Activated CD4-positive, alpha-beta T cell treated with anti-CD3 and anti-CD28 coated beads, Interleukin-2, Interleukin-4, amounts not matched to agents 100 ng/mL and 50 ng/mL, durations not matched to agents 16 hours and 8 hours (primary cell): ENCODE measurements at places on chromosomes 5 and 9.

- peak; percentile 90 for DNase-seq
These were observed 1.7 kb downstream of the FYB1 start for GRCh38 chr5:39217365-39218281.

DNA sequence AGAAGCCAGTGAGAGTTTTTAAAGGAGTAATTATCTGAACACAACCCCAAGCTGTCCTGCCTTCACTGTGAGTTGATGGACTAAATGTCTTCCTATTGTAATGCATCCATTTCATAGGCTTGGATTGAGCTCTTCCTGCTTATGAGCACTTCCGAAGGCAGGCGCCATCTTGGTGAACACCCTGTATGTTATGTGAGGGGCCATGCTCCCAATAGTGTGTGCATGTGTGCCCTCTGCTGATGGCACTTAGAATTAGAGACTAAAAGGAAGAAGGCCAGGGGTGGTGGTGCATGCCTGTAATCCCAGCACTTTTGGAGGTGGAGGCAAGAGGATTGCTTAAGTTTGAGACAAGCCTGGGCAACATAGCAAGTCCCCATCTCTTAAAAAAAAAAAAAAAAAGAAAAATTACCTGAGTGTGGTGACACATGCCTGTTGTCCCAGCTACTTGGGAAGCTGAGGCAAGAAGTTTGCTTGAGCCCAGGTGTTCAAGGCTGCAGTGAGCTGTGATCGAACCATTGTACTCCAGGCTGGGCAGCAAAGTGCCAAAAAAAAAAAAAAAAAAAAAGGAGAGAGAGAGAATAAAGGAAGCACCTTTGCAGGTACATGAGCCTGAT lies 65.0 kb downstream of the C9orf152 start:
- no peak for DNase-seq

- no peak for DNase-seq
These were observed 1.5 kb downstream of the ASS1 start for GRCh38 chr9:130446101-130446861.

DNA sequence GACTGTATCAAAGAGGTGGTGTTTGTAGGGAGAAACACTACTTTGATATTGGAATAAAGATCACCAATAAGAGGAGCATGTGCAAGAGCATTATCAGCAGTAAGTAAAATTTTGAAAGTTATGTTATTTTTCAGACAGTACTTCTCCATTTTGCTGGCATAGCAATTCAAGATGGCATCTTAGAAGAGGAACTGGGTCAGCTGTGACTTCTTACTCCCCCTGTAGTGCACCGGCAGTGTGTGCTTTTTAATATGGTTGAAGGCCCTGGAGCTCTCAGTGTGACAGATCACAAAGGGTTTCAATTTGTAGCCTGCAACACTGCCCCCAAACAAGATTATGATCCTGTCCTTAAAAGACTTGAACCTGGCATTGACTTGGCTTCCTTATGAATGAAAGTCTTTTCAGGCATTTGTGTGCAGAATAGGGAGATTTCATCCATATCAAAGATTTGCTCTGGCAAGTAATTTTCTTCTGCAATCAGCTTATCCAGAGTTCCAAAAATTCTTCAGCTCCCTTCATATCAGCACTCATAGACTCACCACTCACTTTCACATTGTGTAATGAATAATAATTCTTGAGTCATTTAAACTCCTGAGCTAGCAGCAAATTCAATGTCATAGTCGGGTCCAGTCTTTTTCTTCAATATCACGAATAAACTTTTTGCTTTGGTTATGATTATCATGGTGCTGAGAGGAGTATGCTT lies 105.7 kb upstream of the MAMDC2 start:
- no peak for DNase-seq

GRCh38 chr5:122967625-122968024 lies 68.9 kb downstream of the PPIC start:
- no peak for DNase-seq

DNA sequence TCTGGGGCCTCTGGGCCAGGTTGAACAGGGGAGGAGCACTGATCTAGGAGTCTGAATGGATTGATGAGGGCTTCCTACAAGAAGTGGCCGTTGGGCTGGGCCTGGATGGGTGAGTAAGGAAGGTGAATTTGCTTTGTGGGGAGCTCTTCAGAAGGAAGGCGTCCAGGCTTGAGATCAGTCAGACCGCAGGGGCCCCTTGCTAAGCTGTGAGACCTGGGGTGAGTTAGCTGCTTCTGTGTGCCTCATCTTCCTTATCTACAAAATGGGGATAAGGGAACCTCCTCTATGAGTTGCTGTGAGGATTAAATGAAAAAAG lies 1.1 kb upstream of the SYNPO start:
- no peak for DNase-seq

GRCh38 chr9:91082731-91083130 lies 279.0 kb downstream of the AUH start:
- no peak for DNase-seq

- no peak for DNase-seq
These were observed 365.2 kb downstream of the PDE4D start for GRCh38 chr5:59528202-59528862.

DNA sequence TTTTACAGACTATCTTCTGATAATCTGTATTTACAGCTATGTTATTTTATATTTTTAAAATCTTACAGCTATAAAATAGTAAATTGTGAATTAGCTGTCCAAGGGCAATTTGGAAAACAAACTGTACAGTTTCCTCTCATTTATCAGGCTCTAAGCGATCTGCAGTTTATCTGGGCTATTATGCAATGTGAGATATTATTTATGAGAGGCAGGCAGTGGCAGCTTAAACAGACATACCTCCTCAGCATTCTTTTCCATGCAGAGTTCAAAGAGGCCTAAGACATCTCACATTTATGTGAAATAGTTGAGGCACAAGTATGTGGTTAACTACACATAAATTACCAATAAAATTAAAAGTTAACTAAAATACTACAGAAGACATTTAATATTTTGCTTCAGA lies 10.2 kb downstream of the NIPSNAP3B start:
- DNase-seq = no peak

DNA sequence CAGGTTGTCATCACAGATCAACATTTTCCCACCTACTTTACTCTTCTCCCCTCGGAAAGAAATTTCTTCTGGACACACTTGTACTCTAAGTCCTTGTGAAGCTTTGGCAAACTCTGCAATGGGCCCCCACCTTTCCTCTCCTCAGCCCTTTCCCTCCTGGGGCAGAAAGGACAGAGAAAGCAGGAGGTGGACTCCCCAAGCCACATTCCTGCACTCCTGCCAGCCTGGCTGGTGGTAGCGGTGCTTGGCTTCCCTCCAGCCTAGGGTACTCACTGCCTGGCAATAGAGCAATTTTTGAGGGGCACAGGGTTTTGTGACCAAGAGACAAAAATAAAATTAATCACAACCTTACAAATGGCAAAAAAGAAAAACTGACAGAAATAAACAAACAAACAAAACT lies 451.4 kb downstream of the ZSWIM6 start:
- DNase-seq = no peak

GRCh38 chr9:133770076-133770777 lies 32.1 kb upstream of the SARDH start:
- no peak for DNase-seq

DNA sequence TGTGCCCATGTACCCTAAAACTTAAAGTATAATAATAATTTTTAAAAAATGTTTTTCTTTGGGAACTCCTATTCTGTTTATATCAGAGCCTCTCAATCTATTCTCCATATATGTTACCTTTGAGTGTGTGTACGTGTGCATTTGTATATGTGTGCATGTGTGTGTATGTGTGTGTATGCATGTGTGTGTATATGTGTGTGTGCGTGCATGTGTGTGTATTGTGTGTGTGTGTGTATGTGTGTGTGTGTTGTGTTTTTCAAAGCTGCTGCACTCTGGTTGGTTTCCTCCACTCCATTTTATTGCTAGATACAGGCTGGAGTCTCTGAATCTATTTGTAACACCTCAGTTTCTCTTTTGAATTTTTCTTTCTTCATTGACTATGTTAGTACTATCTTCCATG lies 20.0 kb downstream of the SURF6 start:
- DNase-seq = no peak

DNA sequence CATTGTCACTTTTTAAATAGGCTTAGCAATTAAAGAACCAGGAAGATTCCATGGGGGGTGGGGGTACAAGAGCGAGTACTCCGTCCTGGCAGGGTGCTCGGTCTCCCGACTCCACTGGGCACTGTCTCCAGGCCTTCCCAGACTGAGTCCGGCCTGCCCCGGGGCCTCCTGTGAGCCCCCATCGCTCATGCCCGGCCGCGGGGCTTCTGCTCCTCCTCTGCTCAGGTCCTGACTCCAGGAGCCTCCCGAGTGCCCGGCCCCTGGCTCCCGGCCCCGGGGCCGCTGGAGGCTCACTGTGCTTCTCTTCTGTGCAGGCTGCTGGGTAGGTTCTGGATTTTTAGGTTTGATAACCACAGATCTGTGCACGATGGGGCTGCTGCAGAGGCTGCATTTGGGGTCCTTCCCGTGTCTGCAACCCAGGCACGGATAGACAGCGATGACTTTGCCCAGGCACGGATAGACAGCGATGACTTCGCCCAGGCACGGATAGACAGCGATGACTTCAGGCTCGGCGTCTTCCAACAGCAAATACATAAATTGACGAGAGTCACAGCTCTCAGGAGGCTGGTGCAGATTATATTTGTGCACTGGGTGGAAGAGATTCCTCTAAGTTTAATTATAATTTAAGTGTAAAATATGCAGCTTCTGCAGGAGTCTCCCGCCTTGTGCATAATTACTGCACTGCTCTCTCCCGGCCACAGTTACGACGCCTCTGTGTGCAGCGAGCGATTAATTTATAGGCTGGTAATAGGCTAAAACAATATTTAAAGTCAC lies 74.8 kb upstream of the RXRA start:
- DNase-seq = no peak

DNA sequence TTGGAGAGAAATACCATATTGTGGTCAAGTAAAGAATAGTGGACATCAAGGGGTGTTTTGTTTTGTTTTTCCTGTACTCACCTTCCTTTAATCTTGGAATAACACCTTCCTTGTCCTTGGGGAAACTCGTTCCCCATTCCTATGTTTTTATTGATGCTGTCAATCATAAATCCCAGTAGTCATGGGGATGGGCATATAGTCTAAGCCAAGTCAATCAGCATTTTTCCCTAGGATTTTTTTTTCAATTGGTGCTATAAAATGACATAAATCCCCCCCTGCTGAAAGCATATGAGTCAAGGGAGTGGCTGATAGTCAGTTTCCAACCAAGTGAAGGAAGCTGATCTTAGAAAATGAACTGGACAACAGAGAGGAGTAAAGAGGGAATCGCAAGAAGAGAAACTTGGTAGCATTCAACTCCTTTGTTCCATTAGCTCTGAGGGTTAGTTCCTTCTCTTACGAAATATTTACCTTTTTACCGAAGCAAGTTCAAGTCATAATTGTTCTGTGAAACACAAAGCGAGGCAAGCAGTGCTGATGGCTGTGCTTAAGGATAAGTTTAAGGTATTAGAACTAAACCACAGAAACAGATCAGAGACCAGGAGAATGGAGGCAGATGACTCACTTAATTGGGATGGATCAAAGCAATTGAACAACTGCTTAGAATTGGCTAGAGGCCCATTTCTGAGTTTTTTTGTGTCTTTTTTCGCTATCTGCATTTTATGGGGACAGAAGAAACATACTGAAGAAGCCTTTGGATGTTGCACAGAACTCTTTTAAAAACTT lies 218.6 kb downstream of the SEMA6A start:
- no peak for DNase-seq

DNA sequence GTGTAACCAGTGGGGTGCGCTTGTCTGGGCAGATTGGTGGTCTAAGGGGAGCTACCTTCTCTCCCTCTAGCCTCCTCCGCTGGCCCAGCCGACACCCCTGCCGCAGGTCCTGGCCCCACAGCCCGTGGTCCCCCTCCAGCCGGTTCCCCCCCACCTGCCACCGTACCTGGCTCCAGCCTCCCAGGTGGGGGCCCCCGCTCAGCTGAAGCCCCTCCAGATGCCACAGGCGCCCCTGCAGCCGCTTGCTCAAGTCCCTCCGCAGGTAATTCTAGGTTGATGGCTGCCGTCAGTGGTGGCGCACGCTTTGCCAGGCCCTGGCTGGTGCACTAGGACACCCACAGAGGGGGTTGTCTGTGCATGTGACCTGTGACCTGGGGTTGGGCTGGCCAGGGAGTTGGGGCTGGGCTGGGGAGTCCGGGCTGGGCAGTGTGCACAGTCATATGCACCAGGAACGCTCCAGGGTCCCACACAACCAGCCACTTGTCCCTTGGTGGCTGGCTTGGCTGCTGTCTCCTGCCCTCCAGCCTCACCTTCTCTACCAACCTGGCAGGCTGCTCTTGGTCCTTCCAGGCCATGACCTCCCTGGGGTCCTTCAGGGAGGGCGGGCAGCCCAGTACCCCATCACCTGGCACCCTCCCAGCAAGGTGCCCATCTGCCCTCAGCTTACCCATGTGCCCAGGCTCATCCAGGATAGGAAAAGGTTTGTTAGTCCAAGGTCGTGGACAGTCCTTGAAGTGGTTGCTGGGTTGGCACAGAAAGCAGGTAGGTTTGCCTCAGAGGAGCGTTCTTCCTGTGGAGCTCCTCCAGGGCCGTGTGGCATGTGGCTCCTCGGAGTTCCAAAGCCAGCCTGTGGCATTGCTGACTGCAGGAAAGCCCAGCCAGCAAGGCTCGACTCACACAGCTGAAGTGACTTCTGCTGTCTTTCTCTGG lies 73.2 kb downstream of the WNK2 start:
- no peak for DNase-seq

DNA sequence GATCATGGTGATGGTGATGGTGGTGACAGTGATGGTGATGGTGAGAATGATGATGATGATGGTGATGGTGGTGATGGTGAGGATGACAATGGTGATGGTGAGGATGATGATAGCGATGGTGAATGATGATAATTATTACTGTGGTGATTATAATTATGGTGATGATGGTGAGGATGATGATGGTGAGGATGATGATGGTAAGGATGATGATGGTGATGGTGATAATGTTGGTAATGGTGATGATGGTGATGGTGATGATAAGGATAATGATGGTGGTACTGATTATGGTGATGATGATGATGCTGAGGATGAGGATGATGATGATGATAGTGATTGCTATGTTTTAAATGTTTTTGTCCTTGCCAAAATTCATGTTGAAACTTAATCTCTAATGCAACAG lies 37.3 kb upstream of the HRH2 start:
- no peak for DNase-seq

- DNase-seq = peak; percentile 35
These were observed 300.7 kb downstream of the MLLT3 start for GRCh38 chr9:20321423-20322082.

DNA sequence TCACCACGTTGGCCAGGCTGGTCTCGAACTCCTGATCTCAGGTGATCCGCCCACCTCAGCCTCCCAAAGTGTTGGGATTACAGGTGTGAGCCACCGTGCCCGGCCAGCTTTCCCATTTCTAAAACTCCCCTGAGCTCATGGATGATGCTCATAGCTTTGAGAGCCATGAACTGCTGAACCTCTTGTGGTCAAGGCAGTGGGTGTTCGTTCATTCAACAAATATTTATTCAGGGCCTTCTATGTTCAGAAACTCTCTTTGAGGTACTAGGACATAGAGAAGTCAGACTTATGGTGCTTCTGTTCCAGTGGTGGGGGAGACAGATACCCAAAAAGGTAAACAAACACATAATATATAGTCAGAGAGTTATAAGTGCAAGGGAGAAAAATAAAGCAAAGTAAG lies 2.7 kb downstream of the BSPRY start:
- DNase-seq = no peak

- peak; percentile 39 for DNase-seq
These were observed 105.0 kb downstream of the ANKRD55 start for GRCh38 chr5:56128113-56128512.
